Left ventricle myocardium superior (tissue), 1 donor: ENCODE measurements at places on chromosomes 6 and 20.

DNA sequence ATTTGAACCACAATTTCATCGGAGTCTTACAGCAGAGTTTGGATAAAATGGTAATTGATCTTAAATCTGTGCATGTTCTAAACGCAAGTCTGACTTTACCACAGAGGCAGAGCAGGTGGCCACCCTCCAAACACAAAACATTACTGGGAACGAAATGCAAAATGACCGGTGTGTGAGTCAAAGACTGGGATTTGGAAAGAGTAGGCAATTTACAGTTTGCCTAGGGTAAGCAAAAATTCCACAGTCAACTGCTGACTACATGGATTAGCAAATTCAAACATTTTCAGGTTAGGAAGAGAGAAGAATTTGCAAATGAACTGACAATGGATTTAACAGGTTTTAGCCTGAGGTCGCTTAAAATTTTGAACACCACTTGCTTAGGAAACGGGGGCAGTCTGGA lies 444.4 kb downstream of the HDGFL1 start:
- no peak for DNase-seq

GRCh38 chr6:168724669-168725570 lies 283.9 kb downstream of the SMOC2 start:
- no peak for DNase-seq

DNA sequence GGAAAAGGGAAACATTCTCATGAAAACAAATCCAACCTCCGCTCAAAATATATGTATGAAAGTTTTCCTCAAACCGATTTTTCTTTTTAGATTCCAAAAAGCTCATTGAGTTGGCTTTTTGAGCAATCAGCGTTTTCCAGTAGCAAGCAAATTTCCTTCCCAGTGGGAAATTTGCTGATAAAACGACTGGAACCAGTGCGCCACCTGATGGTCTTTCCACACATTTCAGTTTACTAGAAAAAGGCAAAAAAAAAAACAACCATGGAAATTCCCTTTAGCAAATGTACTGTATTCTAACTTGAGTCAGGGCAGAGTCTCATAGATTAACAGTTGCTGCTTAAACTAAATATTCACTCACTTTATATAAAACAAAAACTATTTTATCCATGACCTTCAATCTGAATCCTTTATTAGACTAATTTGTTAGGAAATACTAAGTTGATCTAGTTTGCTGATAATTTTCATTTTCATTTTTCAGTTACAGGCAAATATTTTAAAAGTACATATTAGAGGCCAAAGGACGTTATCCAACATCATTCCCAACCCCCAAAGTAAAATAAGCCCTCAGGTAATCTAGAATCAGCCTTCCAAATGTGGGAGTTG lies 271.5 kb downstream of the FOXA2 start:
- no peak for DNase-seq

GRCh38 chr6:11414176-11414963 lies 123.2 kb upstream of the TMEM170B start:
- DNase-seq, result no peak

DNA sequence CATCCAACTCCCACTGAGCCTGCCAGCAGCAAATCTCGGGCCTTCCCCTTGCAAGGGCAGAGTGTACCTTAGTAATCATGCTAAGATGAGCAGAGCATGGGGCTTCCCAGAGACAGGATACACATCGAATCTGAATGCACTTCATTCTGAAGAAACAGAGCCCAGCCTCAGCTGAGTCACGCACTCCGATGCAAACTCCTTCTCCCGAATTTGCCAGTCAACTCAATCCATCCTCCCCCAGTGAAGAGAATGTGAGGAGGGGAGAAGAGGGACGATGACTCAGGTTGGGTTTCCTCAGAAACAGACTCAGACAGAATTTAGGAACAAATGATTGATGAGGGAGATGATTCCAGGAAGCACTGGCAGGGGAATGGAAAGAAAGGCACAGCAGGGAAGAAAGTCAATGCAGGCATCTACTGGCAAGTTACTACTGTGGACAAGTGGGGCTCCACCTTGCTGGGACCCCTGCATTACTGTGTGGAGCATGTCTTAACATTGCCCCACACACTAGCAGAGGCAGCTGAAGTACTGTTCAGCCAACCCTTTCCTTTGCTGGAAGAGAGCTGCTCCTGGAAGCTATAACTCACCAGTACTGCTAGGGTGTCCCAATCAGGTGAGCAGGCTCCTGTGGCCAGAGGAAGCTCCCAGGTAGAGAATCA lies 251.6 kb downstream of the ADGB start:
- DNase-seq, result no peak

GRCh38 chr6:52877168-52877567 lies 32.3 kb downstream of the GSTA3 start:
- no peak for DNase-seq

GRCh38 chr6:84095156-84095555 lies 61.6 kb downstream of the MRAP2 start:
- no peak for DNase-seq

GRCh38 chr20:23666189-23666588 lies 22.6 kb downstream of the CST4 start:
- no peak for DNase-seq

- no peak for DNase-seq
Observed at GRCh38 chr20:20694591-20694990, 17.9 kb downstream of the RALGAPA2 start.

GRCh38 chr6:2630359-2630758 lies 120.4 kb downstream of the MYLK4 start:
- DNase-seq, result no peak

- no peak for DNase-seq
Observed at GRCh38 chr6:148517470-148517869, 174.8 kb downstream of the SASH1 start.

DNA sequence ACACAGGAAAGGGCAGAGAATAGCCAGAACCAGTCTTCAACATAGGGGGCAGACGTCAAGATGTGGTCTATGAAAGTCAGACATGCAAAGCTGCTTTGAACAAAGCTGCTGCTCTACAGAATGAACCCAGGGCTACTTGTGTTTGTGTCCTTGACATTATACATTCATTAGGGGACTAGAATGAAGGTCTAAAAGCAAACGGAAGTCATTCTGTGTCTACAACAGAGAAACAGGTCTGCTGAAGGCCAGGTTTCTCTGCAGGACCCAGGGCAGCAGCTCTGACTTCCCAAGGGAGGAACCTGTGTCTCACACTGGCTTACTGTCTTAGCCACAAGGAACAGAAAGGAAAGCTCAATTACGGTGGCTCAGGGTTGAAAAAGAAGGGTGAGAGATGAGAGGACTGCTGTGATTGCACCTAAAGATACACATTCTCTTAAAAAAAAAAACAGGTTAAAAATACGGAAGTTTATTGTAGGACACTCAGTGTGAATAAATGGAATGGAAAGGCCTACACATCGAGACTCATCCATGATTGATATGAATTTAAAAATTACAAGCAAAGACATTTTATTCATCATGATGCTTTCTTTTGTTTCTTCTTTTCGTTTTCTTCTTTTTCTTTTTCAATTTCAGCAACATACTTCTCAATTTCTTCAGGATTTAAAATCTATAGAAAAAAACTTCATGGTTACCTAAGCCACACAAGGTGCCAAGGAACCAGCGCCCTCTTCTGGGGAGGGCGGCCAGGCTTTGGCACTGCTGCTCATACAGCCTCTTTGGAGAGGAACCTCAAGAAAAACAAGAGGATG lies 6.7 kb downstream of the PSMA7 start:
- peak; percentile 82 for DNase-seq

- DNase-seq, result no peak
Observed at GRCh38 chr20:33846291-33846935, 35.3 kb downstream of the CHMP4B start.

DNA sequence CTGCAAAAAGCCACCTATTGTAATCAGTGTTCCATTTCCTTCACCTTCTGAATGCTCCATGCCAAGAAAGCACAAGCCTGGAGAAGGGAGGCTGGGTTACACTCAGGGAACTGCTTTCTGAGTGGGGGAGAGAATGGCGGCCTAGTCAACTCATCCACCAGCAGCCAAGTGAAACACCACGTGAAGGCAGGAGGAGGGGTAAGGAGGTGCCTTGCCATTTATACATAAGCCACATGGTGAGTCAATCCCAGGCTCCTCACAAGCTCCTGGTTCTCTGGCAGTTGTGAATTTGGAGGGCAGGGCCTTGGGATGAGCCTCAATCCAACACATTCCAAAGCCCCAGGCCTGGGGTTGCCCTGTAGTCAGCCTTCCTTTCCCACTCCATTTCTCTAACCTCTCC lies 149.4 kb downstream of the CD24 start:
- no peak for DNase-seq

- DNase-seq, result no peak
Observed at GRCh38 chr6:50792771-50793170, 25.9 kb upstream of the TFAP2B start.

DNA sequence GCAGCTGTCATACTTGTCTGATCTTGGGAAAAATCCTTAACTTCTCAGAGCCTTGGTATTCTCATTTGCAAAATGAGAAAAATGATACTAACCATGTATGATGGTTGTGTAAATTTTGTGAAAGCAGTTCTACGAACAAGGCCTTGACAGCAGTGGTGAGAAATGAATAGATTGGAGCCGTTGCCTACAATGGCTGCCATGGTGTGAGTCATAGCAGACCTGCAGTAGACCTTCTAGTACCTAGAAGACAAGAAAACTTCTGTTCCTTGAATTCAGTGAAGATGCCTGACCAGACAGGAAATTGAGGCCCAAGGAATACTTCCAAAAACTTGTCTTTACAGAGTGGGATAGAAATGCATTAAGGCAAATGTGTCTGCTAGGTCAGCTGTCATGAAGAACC lies 338.9 kb downstream of the QKI start:
- DNase-seq, result no peak

DNA sequence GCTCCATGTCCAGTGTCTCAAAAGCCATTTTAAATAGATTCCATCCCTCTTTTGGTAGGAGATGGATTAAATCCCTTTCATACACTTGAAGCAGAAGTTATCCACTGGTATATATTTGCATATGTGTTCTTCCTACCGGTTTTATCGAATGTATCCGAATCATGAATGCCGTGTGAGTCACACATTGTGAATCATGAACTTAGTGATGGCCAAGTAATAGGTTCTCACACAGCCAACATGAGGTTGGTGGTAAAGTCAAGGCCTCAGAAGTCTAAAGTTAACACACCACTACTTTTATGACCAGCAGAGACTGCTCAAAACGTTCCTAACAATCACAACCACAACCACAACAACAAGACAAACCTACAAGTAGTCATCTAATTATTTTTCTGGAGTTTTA lies 345.5 kb downstream of the THBS2 start:
- DNase-seq, result no peak

DNA sequence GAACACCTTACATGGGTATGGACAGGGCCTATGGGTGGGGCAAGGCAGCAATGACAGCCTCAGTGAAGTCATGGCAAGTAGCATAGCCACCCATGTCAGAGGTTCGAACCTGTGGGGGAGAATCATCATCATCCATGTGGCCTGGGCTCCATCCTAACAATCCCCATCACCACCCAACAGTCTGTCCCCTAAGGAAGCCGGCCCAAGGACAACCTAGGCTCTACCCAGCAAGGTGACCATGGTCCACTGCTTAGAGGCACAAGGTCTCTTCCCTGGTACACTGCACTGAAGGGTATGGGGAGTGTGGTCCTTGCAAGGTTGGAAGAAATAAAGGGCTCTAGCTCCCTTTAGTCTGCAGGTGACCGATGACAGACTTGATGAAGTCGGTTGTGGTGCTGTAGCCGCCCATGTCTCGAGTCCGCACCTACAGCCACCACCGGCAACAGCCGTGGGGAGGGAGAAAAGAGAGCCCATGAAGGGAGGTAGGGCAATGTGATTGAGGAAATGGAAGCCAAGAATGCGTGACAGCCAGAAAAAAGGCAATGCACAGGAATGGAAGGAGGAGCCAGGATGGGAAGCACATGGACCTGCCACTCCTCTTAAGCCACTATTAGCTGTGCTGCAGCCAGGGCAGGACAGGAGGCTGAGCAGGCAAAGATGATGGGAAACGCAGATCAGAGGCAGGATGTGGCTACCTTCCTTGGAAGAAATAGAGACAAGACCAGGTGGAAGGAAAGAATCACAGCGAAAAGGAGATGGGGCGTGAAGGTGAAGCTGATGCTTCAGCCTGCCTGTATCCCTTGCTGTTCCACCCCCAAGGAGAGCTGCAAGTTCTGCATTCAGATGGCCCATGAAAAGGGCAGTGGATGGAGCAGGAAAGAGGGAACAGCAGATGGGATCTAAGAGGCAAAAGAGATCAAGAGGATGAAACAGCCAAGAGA lies 5.3 kb downstream of the IDH3B start:
- DNase-seq, result no peak

DNA sequence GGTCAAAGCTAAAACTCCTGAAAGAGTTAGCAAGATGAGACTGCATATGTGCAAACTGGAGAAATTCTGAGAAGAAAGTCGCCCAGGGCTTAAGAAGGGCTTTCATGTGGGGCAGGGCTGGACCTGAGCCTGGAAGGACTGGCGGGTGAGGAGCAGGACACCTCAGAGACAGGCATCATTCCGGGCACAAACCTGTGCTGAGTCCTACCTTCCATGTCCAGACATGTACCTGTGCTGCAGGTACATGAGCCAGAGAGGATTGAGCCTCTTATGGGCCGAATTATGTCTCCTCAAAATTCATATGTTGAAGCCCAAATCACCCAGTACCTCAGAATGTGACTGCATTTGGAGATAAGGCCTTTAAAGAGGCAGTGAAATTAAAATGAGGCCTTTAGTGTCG lies 171.0 kb downstream of the QRSL1 start:
- DNase-seq, result no peak

DNA sequence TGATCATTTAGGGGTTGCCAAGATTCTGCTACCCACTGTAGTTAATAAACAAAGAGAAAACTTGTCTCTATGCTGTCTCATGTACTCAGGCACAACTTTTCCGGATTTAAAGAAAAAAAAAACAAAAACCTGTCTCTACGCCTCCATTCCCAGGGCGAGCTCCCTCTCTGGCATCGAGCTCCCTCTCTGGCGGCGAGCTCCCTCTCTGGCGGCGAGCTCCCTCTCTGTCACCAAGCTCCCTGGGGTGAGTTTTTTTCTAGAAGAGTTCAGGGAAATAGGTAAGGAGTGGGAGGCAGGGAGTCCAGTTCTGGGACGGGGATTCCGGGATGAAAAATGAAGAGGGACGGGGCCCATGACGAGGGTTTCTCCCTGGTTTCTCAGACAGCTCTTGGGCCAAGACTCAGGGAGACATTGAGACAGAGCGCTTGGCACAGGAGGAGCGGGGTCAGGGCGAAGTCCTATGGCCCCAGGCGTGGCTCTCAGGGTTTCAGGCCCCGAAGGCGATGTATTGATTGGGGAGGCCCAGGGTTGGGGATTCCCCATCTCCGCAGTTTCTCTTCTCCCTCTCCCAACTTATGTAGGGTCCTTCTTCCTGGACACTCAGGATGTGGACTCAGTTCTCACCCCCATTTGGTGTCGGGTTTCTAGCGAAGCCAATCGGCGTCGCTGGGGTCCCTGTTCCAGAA lies 16.5 kb upstream of the HLA-A start:
- DNase-seq, result no peak

- no peak for DNase-seq
Observed at GRCh38 chr6:2305951-2306350, 60.5 kb upstream of the GMDS start.

GRCh38 chr6:48419992-48420391 lies 309.0 kb upstream of the PTCHD4 start:
- no peak for DNase-seq

GRCh38 chr6:135257631-135258405 lies 76.7 kb downstream of the MYB start:
- DNase-seq, result no peak

- no peak for DNase-seq
Observed at GRCh38 chr6:8085053-8085511, 17.3 kb downstream of the EEF1E1 start.
